ENCODE measurements at places on chromosomes 12 and 14. TPM values are rescaled to one million over a fixed set of nuclear protein-coding genes. Genes with fewer than 3 reads are reported as not detected.
A peak's percentile ranks its signal among the peaks of the same experiment; 100 is the strongest.

DNA sequence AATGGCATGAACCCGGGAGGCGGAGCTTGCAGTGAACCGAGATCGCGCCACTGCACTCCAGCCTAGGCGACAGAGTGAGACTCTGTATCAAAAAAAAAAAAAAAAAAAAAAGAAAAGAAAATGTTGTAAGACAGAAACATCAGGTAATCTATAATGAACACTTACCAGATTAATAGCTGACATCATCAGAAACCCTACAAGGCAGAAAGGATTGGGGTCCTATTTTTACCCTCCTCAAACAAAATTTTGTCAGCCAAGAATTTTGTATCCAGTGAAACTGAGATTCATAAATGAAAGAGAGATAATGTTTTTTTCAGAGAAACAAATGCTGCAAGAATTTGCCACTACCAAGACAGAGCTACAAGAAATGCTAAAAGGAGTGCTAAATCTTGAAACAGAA is 14.1 kb downstream of the CLEC1A start:
- no peak for DNase-seq

DNA sequence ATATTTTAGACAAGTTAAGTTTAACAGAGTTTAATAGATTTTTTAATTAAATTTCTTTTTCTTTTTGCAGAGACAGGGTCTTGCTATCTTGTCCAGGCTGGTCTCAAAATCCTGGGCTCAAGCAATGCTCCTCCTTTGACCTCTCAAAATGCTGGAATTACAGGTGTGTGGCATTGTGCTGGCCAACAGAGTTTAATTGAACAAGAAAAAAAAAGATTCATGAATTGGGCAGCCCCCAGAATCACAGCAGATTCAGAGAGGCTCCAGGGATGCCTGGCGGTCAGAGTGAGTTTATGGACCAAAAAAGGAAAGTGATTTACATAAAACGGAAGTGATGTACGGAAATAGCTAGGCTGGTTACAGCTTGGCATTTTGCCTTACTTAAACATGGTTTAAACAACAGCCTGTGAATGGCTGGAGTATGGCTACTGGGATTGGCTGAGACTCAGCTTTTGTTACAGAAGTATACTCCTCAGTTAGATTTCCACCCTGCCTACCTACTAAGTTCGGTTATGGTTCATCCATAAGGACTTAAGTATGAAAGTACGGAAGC is 14.5 kb upstream of the TESPA1 start:
- no peak for DNase-seq

DNA sequence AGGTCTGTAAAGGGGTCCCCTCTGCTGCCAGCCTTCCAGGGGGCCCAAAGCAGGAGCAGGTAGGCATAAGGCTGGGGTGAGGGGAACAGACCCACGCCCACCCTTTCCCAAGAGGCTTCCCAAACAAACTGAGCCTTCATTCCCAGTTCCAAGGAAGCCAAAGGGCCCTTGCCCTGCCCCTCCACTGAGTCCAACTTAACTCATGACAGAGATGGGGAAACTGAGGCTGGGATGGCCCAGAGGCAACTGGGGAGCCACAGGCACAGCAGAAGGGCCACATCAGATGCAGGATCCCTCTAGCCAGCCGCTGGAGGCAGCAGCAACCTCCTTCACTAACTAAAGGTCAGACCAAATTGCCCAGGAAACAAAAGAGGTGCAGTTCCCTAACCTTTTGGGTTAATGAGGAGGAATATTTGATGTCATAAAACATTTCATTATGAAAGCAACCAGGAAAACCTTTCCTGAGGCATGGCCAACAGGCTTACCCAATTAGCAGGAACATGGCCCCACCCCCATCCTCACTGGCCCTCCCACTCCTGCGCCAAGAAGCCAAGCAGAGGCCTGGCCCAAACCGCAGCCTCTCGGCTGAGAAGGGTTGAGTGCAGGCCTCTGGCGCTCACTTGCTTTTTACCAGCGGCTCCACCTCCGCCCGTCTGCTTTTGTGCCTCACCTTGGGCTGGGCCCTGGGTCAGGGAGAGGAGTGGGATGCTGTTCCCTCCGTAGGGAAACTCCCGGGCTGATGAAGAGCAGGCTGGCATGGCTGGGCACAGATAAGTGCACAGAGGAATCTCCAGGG is 293.5 kb upstream of the RTL1 start:
- DNase-seq: no peak

DNA sequence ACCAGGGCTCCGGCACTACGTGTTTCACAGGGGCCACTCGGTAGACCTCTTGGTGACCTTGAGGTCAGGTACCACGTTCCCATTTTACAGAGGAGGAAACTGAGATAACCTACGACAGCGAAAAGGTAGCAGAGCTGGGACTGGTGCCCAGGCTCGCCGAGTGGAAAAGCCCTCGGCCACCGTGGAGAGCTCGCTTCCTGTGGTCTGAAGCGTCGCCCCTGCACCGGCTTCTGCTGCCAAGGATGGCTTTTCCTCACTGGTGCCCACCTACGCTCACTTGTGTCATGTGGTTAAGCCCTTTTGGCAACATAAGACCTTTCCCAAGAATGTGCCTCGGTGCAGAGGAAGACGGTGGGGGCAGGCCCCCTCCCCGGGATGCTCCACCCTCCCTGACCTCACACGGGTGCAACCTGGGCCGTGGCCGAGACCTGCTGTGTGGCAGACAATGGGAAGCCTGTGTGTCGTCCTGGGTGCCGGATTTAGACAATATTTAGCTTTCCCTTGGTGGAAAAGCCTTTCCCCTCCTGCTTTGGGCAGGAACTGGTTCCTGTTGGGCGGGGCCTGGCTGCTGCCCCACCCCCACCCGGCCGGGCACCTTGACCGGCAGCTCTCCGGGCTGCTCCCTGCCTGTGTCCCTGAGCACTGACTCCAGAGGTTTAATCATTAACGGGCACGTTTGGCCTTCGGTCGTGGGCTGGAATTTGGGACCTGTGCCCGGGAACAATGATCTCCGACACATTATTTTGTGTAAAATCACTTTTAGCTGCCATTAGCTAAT is 32.4 kb upstream of the PPP1R13B start:
- DNase-seq: peak; percentile 59

GRCh38 chr12:62673028-62673815 is 206.6 kb downstream of the MON2 start:
- no peak for DNase-seq

GRCh38 chr12:112116232-112117060 is 7.9 kb upstream of the NAA25 start:
- DNase-seq: peak; percentile 33

DNA sequence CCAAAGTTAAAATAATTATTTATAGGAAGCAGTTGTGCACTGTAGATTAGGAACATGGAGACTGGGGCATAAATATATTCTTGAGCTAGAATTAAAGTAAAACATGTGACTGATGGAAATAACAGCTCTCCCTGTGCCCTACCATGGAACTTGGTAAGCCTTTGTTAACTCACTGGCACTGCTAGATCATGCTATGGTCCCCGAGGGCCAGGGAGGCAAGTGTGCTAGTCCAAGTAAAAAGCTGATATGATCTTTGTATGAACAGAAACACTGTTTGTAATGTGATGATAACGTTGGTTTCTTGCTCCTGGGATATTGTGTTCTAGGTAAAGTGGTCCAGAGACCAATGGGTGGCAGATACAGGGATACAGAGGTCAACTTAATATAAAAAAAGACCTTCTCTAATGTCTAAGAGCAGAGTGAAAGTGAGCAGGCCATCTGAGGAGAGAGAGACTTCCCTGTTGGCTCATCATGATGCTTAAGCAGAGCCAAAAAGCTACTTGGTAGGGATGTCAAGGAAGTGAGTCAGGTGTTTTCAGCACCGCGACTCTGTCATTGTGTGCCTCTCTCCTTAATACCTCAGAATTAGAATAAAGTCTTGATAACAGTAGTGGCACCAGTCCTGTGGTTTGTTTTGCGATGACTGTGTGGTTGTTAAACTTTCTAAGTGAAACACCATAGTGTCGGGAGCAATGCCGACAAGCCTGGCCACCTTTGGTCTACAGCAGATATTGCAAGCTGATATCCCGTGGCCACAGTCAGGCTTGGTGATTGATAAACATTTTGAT is 27.6 kb downstream of the BICD1 start:
- peak; percentile 72 for DNase-seq

DNA sequence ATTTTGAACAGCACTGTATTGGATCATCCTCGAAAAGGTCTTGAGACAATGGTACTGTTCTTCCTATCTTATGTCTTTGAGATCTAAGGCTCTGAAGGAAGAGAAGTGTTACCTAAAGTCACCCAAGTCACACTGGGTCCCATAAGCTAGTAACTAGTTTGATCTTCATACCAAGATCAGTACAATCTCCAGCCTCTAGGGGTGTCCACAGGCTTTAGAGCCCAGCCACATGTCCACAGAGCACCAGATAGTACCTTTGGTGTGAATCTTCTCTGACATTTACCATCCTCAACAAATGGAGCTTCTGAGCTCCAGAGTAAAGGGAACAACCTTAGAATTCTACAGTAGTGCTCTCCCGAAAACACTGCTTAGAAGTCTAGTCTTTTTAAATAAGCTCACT is 78.7 kb downstream of the KSR2 start:
- DNase-seq: no peak

GRCh38 chr12:40853221-40853620 is 161.0 kb downstream of the CNTN1 start:
- DNase-seq: no peak

- DNase-seq: peak; percentile 66
These were observed 22.3 kb downstream of the SYT1 start for GRCh38 chr12:78886719-78887407.

KCNH3 gene
- total RNA-seq: not detected

TEX22 gene
- total RNA-seq: 0.22 TPM

STXBP6 gene
- not detected for total RNA-seq

ZDHHC22 gene
- not detected for total RNA-seq

ACVR1B gene
- 0.57 TPM for total RNA-seq

Data from MG63 (cell line).